Fibroblast of mammary gland (primary cell): ENCODE measurements at places on chromosomes 6 and 20.

- DNase-seq, result no peak
Measured at GRCh38 chr20:31785089-31785488, 34.1 kb upstream of the MYLK2 start.

- DNase-seq, result no peak
Measured at GRCh38 chr20:3930265-3931206, 41.3 kb downstream of the PANK2 start.

- no peak for DNase-seq
Measured at GRCh38 chr6:119594907-119595306, 245.3 kb upstream of the MAN1A1 start.

DNA sequence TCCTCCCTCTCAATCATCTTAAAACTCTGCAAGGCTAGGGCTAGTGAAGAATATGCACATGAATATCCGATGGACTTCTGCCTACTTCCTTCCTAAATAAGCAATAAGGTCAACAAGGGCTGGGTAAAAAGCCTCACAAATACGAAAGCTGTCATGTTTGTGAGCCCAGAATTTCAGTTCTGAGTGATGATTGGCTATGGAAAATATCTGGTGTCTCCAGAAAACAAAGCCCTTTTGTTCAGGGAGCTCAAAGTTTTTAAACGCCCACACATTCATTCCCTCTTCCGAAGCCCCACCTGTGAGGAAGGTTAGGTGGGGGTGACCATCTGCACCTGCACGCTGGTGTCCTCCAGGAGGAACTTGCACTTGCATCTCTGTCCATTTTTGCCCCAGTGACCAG is 126.9 kb upstream of the ARMC2 start:
- no peak for DNase-seq

GRCh38 chr6:43391440-43392031 is 22.1 kb upstream of the ZNF318 start:
- no peak for DNase-seq

DNA sequence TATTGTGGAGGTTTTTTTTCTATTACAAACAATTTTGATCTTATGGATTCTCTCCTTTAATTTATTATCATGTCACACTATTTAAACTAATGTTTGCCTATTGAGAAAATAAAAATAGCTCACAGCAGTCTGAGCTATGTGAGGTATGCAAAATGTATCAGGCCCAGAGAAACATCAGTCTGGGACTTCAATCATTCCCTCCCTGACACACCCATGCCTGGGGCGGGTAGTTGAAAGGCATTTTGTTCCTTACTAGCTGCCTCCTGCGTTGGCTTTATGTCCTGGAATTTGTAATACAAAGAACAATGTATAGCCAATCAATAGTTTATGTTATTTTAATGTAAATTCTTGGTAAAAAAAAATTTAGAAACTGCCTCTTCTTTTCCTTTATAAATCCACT is 403.3 kb downstream of the EPM2A start:
- no peak for DNase-seq

GRCh38 chr6:36127462-36128016 is 2.8 kb upstream of the MAPK13 start:
- DNase-seq, result peak; percentile 94
